Activated T-cell treated with anti-CD3 and anti-CD28 coated beads, Interleukin-2, amount 50 U/mL, for 72 hours (primary cell): ENCODE measurements at places on chromosomes 5 and 9. TPM values are rescaled to one million over a fixed set of nuclear protein-coding genes. Genes with fewer than 3 reads are reported as not detected.

Gene TNFSF8
- total RNA-seq: 84.2 TPM

Gene FOXD4L4
- total RNA-seq: 0.16 TPM

Gene C8G
- total RNA-seq: 3.4 TPM

Gene HTR1A
- not detected for total RNA-seq

Gene PDGFRB
- 1.1 TPM for total RNA-seq

Gene CYSRT1
- total RNA-seq: 1.0 TPM

Gene RNF183
- 0.34 TPM for total RNA-seq

Gene IL33
- total RNA-seq: not detected

Gene MELK
- 51.4 TPM for total RNA-seq

Gene STC2
- 44.5 TPM for total RNA-seq

Gene DBH
- total RNA-seq: not detected

Gene TPRN
- total RNA-seq: 13.3 TPM

Gene SHB
- 1.0 TPM for total RNA-seq
